ENCODE measurements at places on chromosomes 2 and 18.

DNA sequence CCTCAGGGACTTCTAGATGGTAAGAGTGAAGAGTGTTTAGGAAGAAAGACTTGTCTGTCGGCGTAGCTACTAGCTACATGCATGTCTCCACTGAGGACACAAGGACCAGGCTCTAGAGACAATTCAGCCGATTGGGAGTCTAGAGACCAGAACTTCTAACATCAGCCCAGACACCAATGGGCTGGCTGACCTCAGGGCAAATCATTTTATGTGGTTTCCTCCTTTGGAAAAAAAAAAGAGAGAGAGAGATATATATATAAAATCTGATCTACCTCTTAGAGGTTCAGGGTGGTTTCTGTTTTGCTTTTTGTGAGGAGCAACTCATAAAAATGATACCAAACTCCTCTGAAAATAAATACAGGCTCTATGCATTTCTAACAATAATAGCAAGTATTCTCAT lies 212.8 kb downstream of the BCL2 start:
- no peak for DNase-seq

- no peak for DNase-seq
Measured at GRCh38 chr2:238304116-238304515, 15.7 kb upstream of the PER2 start.

GRCh38 chr2:235055891-235056516 lies 104.2 kb downstream of the SH3BP4 start:
- peak; percentile 17 for DNase-seq

- no peak for DNase-seq
Measured at GRCh38 chr2:29829841-29830240, 91.5 kb downstream of the ALK start.

DNA sequence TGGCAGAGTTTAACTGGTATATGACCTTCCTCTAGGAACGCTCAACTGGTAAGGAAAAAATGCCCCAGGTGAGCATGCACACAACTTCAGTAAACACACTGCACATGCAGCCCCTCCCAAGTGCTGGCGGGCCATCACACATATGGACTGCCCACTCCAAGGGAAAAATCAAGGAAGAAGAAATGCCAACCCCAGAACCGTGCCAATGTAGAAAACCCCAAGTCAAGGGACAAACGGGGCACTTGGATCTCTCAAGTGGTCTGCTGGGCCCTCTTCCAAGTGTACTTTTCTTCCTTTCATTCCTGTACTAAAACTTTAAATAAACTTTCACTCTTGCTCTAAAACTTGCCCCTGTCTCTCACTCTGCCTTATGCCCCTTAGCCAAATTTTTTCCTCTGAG lies 76.4 kb upstream of the ACVR1 start:
- DNase-seq, result no peak

GRCh38 chr18:41747723-41748242 lies 207.3 kb upstream of the PIK3C3 start:
- no peak for DNase-seq

DNA sequence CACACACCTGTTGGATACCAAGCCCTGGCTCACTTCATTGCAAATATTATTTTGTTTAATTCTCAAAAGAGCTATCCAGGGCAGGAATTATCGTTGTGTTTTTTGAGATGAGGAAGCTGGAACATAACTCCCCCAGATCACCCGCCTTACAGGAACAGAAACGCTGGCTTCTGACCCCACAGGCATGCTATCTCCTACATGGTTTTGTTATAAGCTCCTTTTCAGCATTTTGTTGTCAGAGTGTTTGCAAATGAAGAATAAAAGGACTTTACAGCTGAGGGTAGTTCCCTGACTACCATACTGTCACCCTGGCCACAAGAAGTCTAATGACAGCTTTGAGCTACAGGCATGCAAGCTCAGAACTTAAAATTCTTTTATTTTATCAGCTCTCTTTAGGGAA lies 62.0 kb upstream of the MRPS9 start:
- DNase-seq, result no peak

GRCh38 chr2:152553518-152553917 lies 163.7 kb downstream of the PRPF40A start:
- DNase-seq, result no peak

GRCh38 chr18:65659912-65660311 lies 90.9 kb upstream of the CDH7 start:
- peak; percentile 14 for DNase-seq

- peak; percentile 52 for DNase-seq
Measured at GRCh38 chr2:181958726-181959125, 26.9 kb upstream of the PPP1R1C start.

Measured in fibroblast of skin of abdomen (primary cell).